Activated T-cell treated with anti-CD3 and anti-CD28 coated beads for 4 hours (primary cell): ENCODE measurements at places on chromosomes 4 and X.

DNA sequence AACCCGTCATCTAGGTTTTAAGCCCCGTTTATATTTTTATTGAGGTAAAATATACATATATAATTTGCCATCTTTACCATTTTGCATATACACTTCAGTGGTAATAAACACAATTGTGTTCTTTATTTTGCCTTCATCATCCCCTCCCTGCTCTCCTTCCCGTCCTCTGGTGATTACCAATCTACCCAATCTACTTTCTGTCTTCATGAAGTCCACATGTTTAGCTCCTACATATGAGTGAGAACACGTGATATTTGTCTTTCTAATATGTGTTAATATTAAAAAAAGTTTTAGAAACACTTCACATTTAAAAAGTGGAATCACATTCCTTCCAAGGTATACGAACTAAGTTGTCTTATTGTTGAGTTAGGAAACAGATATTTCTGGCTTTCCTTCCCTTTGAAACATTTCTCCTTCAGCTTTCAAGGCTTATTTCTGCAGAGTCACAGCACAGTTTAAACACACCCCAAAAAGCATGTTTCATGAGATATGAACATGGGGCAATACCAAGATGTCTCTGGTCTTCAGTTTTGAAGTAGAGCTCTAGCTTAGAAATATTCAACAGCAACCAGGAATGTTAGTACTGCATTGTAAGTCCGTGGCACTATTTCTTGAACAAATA, 35.9 kb downstream of the GYPA start:
- DNase-seq: no peak

GRCh38 chr4:179182741-179183140, 1740.5 kb upstream of the AGA start:
- no peak for DNase-seq

GRCh38 chr4:55122235-55122634, 3.2 kb downstream of the KDR start:
- DNase-seq: no peak

DNA sequence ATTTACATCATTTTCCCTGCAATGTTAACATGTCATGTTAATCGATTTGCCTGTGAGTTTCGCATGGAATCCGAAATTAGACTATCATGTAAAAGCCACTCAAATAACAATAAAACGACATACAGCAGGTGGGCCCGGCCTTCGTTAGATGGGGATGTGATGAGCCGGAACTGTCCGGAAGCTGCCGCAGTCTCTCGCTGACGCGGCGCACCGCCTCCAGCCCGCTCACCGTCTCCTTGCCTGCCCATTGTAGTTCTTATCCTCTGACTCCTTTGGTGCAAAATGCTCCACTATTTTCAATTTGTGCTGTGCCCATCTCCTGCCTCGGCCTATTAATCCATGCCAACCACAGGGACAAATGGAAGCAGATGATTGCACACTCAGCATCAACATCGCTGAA, 877.5 kb upstream of the TENM3 start:
- no peak for DNase-seq

GRCh38 chr4:84498203-84498934, 723 bp downstream of the NKX6-1 start:
- no peak for DNase-seq

GRCh38 chr4:17013382-17014006, 115.0 kb upstream of the LDB2 start:
- DNase-seq: no peak

- DNase-seq: no peak
These were observed at the start of gene XK for GRCh38 chrX:37685381-37686359. Gene XK (plus strand): TSS chrX:37685791. CDS start chrX:37685962, 171 bp downstream.

DNA sequence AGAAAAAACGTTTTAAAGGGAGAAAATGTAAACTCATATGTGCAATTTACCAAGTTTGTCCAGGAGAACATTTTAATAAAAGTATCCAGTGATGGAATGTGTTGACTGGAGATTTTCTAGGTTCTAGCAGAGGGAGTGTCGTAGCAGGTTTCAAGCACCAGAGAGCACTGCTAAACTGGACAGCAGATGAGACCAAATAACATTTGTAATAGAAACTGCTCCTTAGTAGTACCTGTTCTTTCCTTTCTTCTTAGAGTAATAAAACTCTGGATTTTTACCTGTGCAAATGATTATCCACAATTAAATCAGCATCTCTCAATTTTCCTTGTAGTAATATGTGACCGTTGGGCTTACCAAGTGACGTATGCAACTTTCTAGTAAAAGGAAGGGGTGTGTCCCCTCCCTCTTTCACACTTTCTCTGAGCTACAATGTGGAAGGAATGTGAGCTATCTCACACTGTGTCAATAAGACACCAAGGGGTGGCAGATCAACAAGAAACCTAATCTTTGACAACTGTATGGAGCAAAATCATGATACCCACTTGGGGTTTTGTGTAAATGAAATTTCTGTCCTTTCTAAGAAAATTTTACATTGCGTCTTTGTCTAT, 9.5 kb downstream of the HPGDS start:
- no peak for DNase-seq

DNA sequence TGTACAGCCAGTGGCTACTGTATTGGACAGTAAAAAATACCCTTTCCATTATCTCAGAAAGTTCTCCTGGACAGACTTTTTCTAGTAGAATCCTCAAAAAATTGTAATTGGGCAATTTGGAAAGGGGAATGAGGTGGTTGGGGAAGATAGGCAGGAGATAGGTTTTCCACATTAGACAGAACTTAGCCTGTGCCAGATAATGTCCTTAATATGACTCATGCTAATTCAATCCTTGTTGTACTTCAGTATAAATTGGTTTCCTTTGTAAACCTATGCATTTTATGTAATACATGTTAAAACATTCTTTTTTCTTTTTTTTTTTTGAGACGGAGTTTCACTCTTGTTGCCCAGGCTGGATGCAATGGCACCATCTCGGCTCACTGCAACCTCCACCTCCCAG, 8.9 kb downstream of the EIF4E start:
- DNase-seq: no peak

GRCh38 chrX:78213331-78213730, 73.9 kb upstream of the TAF9B start:
- no peak for DNase-seq
